ENCODE measurements at places on chromosomes 12 and 14.
A peak's percentile ranks its signal among the peaks of the same experiment; 100 is the strongest.

GRCh38 chr12:101777485-101777884 is 38.2 kb upstream of the SYCP3 start:
- no peak for DNase-seq

DNA sequence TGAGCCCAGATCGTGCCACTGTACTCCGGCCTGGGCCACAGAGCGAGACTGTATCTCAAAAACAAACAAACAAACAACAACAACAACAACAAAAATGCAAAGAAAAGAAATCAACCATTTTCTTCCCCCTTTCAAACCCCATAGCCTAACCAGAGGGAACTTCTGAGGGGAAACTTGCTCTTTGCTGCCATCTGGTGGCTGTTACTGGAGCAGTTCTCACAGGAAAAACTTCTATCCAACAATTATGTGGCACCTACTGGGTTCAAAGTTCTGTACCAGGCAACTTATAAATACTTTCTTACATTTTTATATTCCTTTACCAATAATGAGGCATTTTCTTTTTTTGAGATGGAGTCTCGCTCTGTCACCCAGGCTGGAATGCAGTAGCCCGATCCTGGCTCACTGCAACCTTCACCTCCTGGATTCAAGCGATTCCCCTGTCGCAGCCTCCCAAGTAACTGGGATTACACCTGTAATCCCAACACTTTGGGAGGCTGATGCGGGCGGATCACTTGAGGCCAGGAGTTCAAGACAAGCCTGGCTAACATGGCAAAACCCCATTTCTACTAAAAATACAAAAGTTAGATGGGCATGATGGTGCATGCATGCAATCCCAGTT is 50.9 kb upstream of the BICDL1 start:
- peak; percentile 64 for DNase-seq

DNA sequence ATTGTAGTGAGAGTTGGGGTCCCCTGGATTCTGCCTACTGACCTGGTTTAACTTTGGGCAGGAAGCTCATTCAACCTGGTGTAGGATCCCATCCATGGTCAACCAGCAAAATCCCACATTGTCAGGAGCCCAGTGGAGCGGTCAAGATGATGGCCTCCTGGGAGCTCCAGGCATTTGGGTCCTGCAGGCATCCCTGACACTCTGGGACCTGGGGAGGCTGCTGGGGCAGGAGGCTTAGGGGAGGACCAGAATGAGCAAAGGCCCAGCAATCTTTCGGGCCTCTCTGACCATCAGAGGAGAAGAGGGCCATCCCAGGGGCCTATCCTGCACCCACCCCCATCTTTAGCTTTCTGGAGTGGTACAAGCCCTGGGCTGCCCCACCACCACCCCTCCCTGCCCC is 104.0 kb downstream of the PRMT8 start:
- DNase-seq: no peak

DNA sequence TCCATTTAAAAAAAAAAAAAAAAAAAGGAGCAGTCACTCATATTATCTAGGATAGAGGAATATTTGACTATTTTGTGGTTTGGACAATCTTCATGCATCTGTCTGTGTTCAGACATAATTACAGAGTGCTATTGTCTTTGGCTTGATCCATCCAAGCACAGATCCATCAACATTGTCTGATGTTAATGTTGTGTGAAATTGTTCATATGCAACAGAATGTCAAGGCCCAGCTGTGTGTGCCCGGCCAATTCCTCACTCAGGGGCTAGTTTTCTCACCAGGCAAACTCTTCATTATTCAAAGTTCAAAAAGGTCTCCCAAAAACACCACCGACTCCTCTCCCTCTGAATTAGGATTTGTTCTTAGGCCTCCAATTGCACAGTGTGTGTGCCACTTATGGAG is 324.9 kb upstream of the TMTC1 start:
- DNase-seq: no peak

- DNase-seq: no peak
Measured at GRCh38 chr14:22536853-22537338, 52.1 kb downstream of the DAD1 start.

DNA sequence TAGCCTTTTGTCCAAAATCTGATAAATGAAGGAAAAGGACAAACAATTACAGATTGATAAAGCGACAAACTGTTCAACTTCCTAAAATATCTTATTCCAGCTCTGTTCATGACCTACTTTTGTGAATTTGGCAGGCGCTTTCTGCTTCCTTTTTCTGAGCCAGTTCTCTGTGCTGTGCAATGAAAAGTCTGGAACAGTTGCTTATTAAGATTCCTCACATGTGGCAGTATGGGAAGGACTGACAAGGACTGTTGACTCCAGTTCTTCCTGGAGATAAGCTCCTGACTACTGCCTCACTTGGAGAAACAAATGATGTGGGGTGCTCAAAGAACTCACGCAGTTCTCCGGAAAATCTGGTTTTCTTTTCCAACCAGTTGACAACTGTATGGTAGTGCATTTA is 58.3 kb upstream of the ANP32D start:
- DNase-seq: no peak

DNA sequence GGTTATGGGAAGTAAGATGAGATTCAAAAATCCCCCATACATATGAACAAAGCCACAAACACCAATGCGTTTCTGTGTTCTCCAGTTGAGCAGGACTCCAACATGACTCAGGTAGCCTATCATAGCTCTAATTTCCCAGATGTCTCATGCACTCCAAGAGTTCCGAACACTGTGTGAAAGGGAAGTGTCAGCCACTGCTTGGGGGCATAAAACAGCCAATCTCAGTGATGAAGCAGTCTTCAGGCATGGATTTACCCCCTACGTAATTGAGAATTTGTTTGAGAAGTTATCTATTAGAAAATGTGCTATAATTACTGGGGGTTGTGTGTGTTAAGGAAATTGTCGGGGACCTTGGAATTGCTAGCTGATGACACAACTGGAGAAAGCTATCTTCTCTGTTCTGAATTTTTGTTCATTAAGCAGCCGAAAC is 153.9 kb upstream of the AVPR1A start:
- DNase-seq: no peak

- DNase-seq: no peak
Measured at GRCh38 chr12:97645726-97646125, 183.1 kb downstream of the RMST start.

DNA sequence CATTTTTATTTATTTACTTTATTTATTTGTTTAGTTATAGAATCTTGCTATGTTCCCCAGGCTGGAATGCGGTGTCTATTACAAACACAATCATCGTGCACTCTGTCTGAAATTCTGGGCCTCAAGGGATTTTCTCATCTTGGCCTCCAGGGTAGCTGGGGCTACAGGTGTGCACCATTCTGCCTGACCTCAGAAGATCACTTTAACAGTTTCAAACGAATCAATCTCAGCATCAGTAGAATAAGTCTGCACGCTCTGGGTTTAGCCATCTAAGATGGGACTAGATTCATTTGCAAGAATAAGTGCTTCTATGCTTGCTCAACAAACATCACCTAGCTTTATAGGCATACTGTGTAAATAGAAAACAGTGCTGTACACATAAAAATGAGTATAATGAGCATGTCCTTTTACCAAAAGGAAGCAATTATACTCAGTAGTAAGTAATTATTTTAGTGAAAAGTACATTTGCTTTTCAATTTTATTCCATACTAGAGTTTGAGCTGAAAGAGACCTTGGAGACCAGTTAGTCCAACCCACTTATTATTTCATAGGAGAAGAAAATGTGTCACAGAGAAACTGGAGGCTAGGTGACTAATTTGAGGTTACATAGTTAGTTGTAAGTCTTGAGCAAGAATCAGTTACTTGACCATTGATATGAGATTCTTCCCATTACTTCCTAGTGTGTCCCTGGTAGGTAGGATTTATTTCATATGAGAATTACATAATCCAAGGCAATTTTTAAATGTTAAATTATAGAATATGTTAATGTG is 456.5 kb upstream of the LMO3 start:
- no peak for DNase-seq

DNA sequence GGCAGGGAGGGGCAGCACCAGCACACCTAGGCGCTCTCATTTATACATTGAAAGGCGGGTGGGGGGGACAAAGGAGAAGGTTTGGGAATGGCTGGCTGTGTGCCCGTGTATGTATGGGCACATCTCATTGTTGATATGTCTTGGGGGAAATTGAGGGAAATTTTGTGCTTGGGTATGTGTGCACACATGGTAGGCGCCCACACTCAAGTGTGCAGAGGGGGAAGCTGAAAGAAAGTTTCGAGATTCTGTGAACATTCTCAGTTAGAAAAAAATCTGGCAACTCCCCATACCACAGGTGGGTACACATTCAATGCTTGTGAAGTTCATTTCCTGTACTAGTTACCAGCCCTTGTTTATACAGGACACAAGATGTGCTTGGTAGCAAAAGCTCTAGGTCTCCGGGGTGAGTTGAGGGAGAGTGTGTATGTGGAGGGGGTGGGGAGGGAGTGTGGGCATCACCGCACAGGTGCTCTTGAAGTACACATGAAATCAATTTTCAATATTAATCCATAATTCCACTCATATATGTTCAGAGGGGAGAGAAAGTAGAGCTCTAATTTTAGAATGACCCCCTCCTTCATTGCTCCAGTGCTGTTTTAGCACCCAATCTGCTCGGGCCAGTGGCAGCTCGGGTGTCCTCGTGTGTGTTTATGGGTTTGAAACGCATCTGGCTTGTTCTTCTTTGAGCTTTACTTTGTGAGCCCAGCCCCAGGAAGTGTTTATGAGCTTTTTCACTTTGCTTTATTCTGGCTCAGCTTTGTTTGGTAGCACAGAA is 286.0 kb downstream of the ZFP36L1 start:
- no peak for DNase-seq

- no peak for DNase-seq
Measured at GRCh38 chr12:8661751-8662150, 875 bp downstream of the MFAP5 start.

DNA sequence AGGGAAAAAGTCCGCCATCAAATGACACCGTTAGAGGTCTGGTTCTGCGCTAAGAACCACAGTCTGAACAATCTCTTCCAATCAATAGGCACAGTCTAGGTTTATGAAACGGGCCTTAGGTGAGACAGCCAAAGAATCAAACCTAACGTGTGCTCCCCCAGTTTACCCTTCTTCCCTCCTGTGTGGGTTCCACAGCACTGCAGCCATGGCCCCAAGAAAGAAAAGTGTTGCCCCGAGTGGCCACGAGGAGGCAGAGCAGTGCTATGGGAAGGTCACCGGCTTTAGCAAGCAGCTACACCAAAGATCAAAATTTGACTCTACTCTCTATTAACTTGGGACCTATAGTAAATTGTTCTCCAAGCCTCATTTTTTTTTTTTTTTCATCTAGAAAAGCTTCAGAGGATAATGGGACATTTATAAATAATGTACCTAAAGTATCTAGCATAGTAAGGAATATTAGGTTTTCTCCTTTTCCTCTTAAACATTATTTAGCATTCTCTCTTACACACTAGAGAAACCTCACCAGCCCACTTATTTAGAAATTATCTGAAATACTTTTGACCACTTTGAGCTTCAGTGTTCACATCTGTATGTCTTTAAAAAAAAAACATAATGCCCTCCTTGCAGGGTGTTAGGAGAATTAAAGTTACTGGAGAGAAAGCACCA is 70.2 kb upstream of the GPHB5 start:
- peak; percentile 46 for DNase-seq

GRCh38 chr12:65946419-65946818 is 122.1 kb downstream of the HMGA2 start:
- no peak for DNase-seq

- no peak for DNase-seq
Measured at GRCh38 chr14:103731916-103732867, 16.6 kb downstream of the ZFYVE21 start.

DNA sequence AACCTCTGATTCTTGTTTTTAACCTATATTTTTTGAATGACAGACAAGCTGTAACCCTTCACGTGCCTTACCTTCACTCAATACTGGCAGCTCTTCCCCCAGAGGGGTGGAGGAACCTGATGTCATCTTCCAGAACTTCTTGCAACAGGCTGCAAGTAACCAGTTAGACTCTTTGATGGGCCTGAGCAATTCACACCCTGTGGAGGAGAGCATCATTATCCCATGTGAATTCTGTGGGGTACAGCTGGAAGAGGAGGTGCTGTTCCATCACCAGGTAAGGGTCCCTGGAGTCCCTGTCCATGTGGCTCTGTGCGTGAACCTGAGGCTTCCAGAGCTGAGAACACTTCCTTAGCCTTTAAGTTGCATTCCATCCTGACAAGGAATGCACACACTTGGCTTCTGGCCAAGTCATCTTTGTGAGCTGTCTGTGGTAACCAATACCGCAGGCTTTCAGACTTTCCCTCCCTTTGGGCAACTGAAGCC is 22.7 kb downstream of the TRAFD1 start:
- DNase-seq: no peak

GRCh38 chr14:33612197-33612505 is 338.7 kb downstream of the EGLN3 start:
- DNase-seq: no peak

DNA sequence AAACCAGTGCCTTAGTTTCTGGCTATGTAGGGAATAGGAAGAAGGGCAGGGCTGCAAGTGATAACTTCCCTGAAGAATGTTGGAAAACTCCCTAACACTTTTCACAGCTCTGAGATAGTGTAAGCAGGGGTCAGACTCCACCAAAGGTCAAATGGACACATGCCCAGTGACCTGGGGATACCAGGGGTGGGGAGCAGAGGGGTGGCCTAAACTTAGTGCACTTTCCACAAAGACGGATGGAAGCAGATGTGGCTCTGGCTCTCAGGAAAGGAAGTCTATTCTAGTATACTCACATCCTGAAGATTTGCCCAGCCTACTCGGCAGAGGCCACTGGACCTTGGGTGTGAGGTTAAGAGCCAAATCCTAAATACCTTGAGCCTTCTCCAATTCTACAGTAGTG is 285.8 kb downstream of the NUAK1 start:
- no peak for DNase-seq

DNA sequence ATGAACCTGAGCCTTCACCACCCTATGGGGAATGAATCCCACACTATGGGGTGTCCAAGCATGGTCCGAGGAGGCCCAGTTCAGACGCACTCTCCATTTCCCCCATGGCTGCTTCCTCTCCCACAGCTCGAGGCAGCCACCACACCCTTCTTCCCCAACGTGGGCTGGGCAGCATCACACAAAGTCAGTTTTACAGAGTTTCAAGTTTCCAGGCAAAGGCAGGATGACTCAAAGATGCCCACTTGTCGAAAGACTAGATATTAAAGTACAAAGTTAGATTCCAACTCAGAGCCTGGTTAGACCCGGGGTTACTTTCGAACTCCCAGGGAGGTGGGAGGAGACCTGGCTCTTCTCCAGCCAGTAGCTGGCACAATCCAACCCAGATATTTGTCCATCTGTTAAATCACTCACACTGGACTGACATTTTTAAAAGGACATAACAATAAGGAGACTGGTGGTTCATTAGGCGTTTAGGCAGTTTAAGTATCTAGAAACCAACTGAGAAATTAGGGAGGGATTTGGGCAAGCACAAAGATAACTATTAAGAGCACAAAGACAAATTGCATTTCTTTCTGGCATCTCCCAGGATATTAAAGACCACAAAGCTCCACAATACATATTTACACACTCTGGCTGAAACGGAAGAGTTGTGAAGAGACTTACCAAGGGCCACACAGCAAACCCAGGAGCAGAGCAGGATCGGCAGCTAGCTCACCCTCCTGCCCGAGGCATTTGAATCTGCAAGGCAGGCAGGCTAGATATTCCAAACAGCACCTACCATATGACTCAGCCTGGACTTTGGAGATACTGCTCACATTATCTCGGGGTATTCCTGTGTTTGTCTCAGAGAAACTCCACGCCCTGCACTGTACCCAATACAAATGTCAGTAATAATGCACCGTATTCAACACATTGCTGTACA is 34.8 kb downstream of the TMCC3 start:
- peak; percentile 52 for DNase-seq

- DNase-seq: no peak
Measured at GRCh38 chr12:123987022-123987421, 14.0 kb downstream of the ZNF664 start.
